ENCODE measurements at places on chromosomes 6 and 20. TPM values are rescaled to one million over a fixed set of nuclear protein-coding genes. Genes with fewer than 3 reads are reported as not detected.

DNA sequence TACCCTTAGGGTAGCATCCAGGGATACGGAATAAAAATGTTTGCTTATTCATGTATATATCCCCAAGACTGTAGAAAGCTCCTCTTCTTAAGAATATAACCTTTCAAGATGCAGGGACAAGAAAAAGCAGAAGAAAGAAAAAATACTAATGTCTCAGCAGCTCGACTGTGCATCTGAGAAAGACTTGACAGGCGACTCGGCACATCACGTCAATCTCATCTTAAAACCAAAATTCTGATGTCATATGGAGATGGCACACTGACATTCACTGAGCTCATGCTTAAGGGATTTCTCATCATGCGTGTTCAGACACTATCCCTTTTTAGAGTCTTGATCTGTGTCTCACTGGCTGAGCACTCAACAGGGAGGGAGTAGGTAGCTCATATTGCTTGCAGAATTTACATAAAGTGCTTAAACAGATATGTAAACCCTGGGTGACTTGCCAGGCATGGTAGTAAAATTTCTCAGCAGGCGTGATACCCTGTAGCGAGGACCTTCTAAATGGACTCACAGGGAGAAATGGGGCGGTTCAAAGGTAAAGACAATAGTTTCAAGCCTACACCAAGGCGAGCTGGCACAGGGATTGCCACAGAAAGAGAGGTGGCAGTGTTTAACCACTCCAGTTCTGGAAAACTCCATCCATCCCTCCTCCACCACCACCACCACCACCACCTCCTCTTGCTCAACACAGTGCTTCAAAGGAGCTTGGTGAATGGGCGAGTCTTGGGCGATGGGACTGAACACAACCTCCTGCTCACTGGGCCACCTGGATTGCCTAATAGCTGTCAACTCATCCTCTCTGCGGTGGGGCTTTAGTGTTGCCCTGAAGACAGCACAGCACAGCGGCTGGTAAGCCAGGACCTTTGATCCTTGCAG lies 330.5 kb downstream of the TFAP2A start:
- DNase-seq = no peak

- DNase-seq = no peak
These were observed 50.6 kb upstream of the RNF182 start for GRCh38 chr6:13874191-13874549.

GRCh38 chr6:30738532-30738931 lies 4.0 kb downstream of the FLOT1 start:
- DNase-seq = no peak

- DNase-seq = no peak
These were observed 19.2 kb downstream of the PSMG4 start for GRCh38 chr6:3277851-3278416.

DNA sequence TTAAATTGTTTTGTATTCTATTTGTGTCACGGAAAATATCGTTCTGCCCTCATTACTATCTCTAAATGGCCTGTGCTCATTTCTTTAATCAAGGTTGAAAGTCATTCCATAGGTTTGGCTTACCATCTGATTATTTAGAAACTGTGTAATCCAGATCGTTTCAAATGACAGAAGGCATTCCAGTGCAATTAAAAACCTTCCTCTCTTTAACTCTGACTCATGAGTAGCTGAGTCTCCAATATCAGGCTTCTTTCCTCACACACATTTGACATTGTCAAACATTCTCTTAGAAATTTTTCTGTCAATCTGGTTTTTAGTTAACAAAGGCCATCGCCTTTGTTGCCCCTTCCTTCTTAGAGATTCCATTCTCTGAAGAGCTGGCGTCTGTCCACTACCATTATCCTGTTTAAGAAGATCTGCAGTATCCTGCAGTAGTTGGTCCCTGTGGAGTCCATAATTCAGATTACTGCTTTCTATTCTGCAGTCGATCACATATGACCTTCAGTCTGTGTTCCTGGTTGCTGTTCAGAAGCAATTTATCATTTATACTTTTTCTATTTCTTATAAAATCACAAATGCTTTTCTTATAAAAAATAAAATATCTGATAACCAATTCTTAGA lies 3.9 kb upstream of the TRDN start:
- no peak for DNase-seq

BRPF3 gene
- 28.5 TPM for polyA plus RNA-seq

DNA sequence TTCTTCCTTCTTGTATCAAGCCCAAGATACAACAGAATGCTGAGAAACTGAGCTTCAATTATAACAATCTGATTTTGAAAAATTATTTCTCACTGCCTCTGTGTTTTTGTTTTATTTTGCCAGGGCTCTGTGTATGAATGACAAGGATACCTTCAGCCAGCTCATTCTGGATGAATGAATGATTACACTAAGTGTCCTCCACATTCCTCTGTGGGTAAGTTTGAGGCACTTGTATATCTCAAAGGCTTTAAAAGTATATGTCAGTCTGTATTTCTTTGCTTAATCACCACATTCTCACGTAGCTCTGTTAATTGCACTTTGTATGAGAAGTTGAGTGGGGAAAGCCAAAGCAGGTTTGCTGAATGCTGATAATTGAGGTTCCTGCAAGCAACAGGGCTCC lies 95.1 kb downstream of the TIAM2 start:
- DNase-seq = no peak

DNA sequence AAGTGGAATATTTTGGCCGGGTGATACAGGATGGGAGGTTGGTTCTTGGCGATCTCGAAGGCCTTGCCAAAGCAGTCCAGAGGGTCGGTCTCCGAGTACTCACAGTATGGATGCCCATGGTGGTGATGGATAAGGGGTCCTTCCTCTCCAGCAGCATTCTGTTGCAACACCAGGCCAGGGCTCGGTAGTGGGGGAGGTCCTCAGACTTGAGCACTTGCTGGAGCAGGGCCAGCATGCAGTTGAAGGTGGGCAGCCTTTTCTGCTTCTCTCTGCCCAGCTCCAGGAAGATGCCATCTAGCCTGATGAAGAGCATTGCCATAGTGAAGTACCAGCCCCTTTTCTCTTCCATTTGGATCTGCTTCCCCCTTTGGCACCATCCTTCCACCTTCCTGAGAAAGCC lies 99.4 kb upstream of the MCHR2 start:
- DNase-seq = no peak

- no peak for DNase-seq
These were observed 8.2 kb downstream of the CUL7 start for GRCh38 chr6:43045371-43045930.

APMAP gene
- 66.4 TPM for polyA plus RNA-seq

- no peak for DNase-seq
These were observed 371.0 kb downstream of the EPHA7 start for GRCh38 chr6:93048381-93048780.

DNA sequence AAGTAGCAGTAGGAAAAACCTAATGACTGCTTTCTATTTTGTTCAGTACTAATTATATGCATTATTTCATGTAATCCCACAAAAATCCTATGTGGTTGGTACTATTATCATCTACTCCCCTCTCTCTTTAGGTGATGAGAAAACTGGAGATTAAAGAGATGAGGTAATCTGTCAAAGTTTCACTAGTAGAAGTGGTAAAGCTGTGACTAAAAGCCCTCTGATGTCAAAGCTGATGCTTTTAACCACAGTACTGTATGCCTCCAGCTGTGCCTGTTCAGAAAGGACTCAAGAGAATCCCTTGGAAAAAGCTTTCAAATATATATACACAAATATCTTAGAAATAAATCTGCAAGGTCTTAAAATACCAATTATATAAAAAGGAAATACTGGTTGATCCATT lies 38.0 kb downstream of the PHIP start:
- DNase-seq = no peak

MUC22 gene
- polyA plus RNA-seq = 0.12 TPM
